ENCODE measurements at places on chromosomes 7 and 10.

- no peak for DNase-seq
Measured at GRCh38 chr7:32204361-32205018, 134.3 kb upstream of the PDE1C start.

DNA sequence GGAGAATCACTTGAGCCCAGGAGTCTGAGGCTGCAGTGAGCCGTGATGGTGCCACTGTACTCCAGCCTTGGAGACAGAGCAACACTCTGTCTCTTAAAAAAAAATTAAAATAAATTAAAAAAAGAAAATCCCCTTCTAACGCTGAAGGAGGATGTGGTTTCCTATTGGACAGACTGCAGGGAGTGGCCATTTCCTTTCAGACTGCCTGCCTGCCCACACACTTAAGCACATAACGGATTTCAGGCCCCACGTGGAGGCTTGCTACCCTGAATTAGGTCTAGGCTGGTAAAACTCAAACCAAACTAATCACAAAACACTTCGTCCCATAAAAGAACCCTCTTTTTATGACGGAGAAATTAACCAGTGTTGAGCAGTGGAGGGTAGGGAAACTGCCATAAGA is 34.0 kb downstream of the GATA3 start:
- no peak for DNase-seq

DNA sequence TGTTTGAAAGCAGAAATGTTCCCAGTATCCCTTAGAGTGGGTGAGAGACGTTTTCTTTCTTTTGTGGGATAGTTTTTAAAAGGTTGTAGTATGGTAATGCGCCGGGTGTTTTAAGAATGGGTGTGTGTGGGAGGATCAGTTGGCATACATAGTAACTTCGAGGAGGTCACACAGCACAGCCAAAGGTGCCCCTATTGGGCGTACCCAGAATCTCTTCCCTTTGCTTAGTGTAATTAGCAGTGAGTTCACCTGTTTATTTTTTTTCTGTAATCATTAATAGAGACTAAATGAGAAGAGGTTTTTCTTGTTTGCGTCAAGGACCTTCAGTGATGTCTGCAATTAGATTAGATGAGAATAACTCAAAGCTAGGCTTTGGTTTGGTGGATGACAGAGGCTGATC is 1.5 kb downstream of the PLEKHA8 start:
- no peak for DNase-seq

GRCh38 chr10:42990016-42990720 is 86.7 kb upstream of the RET start:
- peak; percentile 47 for DNase-seq

DNA sequence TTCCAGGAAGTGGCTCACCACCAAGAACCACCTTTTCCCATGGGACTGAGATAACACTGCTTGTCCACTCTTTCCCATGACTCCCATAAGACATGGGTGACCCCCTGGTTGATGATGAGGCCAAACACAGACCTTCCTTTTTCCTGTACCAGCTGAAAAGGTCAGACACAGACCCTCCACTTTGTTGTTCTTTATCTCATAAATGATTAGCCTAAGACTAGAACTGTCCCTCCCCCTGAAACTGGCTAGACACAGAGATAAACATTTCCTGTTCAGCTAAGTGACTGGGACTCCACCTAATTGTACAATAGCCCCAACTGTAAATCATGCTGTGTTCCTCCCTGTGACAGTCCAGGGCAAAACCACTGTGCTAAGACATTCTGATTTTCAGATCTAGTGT is 8.2 kb upstream of the NRG3 start:
- no peak for DNase-seq

DNA sequence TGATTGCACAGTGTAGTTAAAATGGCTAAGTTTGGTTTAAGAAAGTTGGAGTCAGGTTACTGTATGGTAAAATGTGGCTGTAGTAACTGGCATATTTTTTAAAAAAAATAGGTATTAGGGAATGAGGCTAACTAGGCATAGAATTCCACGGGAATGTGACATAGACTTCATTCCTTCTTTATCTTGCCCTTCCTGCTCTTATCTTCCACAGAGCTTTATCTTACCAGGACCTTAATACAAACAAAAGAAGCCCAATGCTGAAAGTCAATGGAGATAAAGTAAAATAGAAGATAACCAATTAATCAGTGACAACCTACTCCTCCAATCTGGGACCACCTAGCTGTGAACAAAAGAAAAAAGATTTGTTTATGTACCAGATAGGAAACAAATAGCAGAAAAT is 58.1 kb downstream of the TET1 start:
- no peak for DNase-seq
